Stimulated activated CD4-positive, alpha-beta T cell treated with anti-CD3 and anti-CD28 coated beads, Interleukin-2, amount 100 ng/mL, for 24 hours (primary cell): ENCODE measurements at places on chromosomes 5 and 9.
A peak's percentile ranks its signal among the peaks of the same experiment; 100 is the strongest.

DNA sequence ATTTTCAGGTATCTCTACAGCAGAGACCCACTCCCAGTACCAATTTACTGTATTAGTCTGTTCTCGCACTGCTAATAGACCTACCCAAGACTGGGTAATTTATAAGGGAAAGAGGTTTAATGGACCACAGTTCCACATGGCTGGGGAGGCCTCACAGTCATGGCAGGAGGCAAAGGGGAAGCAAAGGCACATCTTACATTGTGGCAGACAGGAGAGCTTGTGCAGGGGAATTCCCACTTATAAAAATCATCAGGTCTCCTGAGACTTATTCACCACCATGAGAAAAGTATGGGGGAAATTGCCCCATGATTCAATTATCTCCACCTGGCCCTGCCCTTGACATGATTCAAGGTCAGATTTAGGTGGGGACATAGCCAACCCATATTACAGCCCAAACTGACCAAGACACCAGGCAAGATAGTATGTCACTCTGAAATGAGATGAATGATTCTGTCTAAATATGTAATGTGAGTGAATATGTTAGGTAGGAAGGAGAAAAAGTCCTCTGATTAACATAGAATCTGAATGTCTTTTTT, 182.5 kb upstream of the CDH12 start:
- DNase-seq: no peak

GRCh38 chr9:135901826-135902225, 5.5 kb downstream of the CAMSAP1 start:
- no peak for DNase-seq

- DNase-seq: no peak
Measured at GRCh38 chr5:94040591-94041148, 299.3 kb upstream of the POU5F2 start.

- DNase-seq: peak; percentile 4
Measured at GRCh38 chr5:59813761-59814536, 79.6 kb downstream of the PDE4D start.

GRCh38 chr5:60822285-60822556, 21.8 kb downstream of the ELOVL7 start:
- DNase-seq: no peak

DNA sequence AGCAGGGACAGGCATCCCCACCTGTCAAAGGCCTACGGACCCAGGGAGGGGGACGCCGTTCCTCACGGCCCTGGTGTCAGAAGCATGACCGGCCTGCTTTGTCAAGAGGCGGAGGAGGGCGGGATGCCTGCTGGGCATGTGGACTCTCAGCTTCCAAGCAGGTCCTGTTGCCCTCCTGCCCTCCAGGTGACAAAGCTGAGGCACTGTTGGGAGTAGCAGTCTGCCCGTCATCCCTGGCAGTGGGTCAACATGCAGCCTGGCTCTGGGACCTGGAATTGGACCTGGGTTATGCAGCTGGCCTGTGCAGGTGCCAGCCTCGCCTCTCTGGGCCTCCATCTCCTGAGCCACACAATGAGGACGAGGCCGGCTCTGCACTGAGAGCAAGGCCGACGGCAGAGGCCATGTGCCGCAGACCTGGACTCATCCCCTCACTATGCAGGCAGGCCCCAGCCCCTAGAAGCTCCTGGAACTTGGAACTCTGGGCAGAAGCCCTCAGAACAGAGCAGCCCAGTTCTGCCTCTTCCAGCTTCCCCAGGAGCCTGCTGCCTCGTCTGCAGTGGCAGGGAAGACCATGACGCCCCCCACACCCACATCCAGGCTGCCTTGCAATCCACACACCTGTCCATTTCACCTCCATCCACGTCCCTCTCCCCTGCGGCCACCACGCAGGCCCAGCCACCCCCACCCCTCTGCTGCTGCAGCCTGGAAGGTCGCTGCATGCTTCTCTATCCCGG, 20.8 kb upstream of the FCN1 start:
- DNase-seq: no peak

DNA sequence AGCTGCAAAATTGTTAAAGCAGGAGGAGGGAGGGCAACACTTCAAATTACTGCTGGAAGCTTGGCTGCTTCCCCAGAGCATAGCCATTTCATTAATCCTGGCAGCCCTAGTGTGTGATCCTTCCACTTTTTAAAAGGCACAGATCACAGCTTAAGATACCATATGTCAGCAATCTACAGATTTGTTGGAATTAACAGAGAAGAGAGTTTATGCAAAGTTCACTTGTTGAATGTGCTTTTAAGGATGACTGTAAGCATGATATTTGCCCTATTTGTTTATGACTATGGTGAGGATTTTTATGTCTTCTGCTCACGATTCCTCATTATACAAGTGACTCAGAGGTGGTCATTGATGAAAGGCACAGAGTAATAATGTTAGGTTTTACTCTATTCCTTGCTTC, 156.0 kb upstream of the CDKN2B start:
- DNase-seq: no peak

DNA sequence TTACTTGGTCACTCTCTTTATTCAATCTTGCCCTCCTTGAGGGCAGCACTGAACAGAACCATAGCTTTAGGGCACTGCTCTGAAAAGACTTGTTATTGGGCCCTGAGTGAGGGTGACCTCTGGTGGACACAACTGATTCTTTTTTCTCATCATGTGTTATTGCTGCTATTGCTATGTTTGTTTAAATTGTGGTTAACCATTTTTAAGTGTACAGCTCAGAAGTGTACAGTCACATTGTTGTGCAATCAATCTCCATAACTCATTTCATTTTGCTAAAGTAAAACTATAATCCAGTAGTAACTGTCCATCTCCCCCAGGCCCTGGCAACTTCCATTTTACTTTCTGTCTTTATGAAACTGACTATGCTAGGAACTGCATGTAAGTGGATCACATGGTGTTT, 351.1 kb upstream of the RIOK2 start:
- DNase-seq: no peak

DNA sequence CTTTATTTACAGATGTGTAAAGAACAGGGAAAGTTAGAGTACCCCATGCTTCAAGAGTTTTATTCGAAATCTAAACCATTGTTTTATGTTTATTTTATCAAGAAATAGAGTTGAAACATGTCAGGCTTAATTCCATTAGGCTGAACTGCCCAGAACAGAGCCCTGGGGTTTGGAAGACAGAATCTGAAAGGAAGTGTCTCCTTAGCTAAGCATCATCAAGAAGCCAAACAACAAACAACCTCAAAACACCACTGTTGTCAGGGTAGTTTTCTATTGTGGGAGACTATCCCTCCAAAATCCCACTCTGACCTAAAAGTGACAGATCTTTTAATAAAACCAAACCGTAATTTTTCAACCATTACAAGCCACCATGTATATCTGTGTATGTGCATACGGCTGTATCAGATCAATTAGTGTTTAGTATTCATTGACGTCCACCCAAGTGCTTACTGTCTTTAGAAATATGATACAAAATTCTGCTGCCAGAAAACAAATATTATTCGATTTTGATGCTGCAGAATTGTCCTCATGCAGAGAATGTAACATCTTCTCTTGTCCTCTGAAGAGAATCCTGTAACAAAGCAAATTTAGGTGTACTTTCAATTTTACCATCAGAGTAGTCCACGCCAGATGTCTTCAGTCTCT, 271.9 kb upstream of the TMEM161B start:
- DNase-seq: no peak

- DNase-seq: no peak
Measured at GRCh38 chr9:127066060-127066850, 56.2 kb downstream of the ANGPTL2 start.

- no peak for DNase-seq
Measured at GRCh38 chr5:137217599-137218200, 281.4 kb downstream of the SPOCK1 start.

DNA sequence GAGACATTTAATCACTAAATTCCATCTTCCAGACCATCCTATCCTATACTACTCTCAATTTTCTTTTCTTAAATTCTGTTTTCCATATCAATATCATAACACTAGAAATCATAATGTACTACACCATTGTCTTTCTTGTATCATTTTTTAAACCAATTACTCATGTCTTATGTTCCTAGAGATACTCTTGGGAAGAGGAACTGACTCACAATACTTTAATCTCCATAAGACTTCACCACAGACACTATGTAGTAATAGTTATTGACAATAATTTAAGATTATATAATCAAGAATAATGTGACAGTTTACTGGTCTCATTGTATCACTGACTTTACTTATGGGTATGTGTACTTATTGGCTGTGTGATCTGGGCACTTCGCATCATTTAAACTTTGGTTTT, 43.8 kb downstream of the PCDHGC5 start:
- DNase-seq: no peak
